Spleen (tissue), 13 donors: ENCODE measurements at places on chromosomes 4 and X. TPM values are rescaled to one million over a fixed set of nuclear protein-coding genes. Genes with fewer than 3 reads are reported as not detected.

Gene ERCC6L
- total RNA-seq = 0.63 TPM

Gene IL15
- 15.9 TPM for total RNA-seq

Gene LDB2
- total RNA-seq = 174 TPM

Gene CT45A3
- not detected for total RNA-seq

Gene TBX22
- not detected for total RNA-seq

Gene MAGEB1
- not detected for total RNA-seq
